ENCODE measurements at places on chromosomes 1 and 21.

GRCh38 chr1:186054003-186054402, 319.8 kb downstream of the HMCN1 start:
- H3K4me3 ChIP-seq: no peak overlapping the region
- no peak overlapping the region for H3K27ac ChIP-seq
- H3K27me3 ChIP-seq: no peaks in the 10 kb centered on the region
- 0 out of 2 replicates have a peak, but pooled peaks cover 2% of the 10 kb centered on the region for H3K4me1 ChIP-seq
- no peaks in the 10 kb centered on the region for H3K36me3 ChIP-seq

GRCh38 chr1:227938911-227939790, 8.6 kb downstream of the WNT9A start:
- no peaks in the 10 kb centered on the region for H3K4me1 ChIP-seq
- DNase-seq: no peak
- H3K27me3 ChIP-seq: no peaks in the 10 kb centered on the region
- no peak overlapping the region for H3K4me3 ChIP-seq

- no peak overlapping the region for H3K27ac ChIP-seq
- no peak for DNase-seq
- H3K4me1 ChIP-seq: peaks cover 4% of the 10 kb centered on the region
- peaks cover 34% of the 10 kb centered on the region for H3K36me3 ChIP-seq
- no peaks in the 10 kb centered on the region for H3K27me3 ChIP-seq
- H3K4me3 ChIP-seq: no peak overlapping the region
Measured at GRCh38 chr1:37862330-37862729, 2.9 kb upstream of the MTF1 start.

DNA sequence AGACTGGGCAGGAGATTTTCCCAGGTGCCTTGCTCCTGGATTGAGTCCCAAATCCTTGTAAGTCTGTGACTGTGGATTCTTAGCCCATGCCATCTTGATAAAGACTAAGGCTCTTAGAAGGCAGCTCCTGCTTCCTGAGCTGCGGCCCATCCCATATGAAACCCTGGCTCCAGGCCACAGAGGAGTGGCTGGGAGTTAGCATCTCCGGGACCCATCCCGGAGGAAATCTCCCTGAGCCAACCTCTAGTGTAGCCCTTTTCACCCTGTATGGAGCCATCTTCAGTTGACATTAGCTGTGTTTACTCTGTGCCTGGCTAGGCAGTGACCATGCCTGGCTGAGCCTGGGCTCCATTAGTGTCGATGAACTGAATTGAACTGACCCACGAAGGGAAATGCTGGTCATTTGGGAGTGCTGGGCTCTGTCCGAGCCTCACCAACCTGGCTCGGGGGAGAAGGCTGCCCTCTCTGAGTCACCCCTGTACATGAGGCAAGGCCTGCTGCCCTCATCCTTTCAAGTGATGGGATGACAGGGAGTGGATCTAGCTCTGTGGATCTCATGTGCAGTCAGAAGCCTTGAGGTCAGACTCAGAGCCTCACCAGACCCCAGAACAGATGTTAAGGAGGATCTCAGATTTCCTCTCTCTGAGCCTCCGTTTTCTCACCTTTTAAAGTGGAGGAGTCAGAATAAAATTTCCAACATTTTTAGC, 37.5 kb downstream of the LGR6 start:
- no peak for DNase-seq
- H3K27ac ChIP-seq: no peak overlapping the region
- H3K4me3 ChIP-seq: no peak overlapping the region
- peaks cover 36% of the 10 kb centered on the region for H3K27me3 ChIP-seq
- peaks cover 7% of the 10 kb centered on the region for H3K4me1 ChIP-seq
- H3K36me3 ChIP-seq: no peaks in the 10 kb centered on the region

DNA sequence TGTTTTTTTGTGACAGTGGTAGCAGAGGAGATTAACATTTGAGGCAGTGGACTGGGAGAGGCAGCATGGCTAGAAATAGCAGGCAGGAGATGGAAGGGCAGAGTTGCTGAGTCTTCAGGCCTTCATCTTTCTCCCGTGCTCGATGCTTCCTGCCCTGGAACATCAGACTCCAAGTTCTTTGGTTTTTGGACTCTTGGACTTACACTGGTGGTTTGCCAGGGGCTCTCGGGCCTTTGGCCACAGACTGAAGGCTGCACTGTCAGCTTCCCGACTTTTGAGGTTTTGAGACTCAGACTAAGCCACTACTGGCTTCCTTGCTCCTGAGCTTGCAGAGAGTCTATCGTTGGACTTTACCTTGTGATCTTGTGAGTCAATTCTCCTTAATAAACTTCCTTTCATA, 24.2 kb upstream of the LEFTY2 start:
- H3K4me3 ChIP-seq: no peak overlapping the region
- H3K27me3 ChIP-seq: no peaks in the 10 kb centered on the region
- H3K36me3 ChIP-seq: no peaks in the 10 kb centered on the region
- no peak overlapping the region for H3K27ac ChIP-seq

GRCh38 chr1:11781297-11781696, 19.3 kb downstream of the C1orf167 start:
- DNase-seq: no peak
- H3K27me3 ChIP-seq: no peaks in the 10 kb centered on the region
- no peak overlapping the region for H3K27ac ChIP-seq
- H3K36me3 ChIP-seq: no peaks in the 10 kb centered on the region
- peaks cover 3% of the 10 kb centered on the region for H3K4me1 ChIP-seq
- H3K4me3 ChIP-seq: no peak overlapping the region

GRCh38 chr1:24926563-24927249, 3.4 kb downstream of the RUNX3 start:
- DNase-seq: no peak
- peaks cover 76% of the 10 kb centered on the region for H3K27me3 ChIP-seq
- H3K36me3 ChIP-seq: no peaks in the 10 kb centered on the region
- H3K27ac ChIP-seq: no peak overlapping the region

Measured in IMR-90 (cell line).